LoVo (cell line): ENCODE measurements at places on chromosomes 2 and 18.

GRCh38 chr2:172101821-172102390 is 794 bp downstream of the DLX2 start:
- DNase-seq = no peak

GRCh38 chr2:236256366-236256985 is 7.7 kb downstream of the ASB18 start:
- DNase-seq = no peak

GRCh38 chr2:239177908-239178307 is 222.9 kb downstream of the HDAC4 start:
- DNase-seq = no peak

DNA sequence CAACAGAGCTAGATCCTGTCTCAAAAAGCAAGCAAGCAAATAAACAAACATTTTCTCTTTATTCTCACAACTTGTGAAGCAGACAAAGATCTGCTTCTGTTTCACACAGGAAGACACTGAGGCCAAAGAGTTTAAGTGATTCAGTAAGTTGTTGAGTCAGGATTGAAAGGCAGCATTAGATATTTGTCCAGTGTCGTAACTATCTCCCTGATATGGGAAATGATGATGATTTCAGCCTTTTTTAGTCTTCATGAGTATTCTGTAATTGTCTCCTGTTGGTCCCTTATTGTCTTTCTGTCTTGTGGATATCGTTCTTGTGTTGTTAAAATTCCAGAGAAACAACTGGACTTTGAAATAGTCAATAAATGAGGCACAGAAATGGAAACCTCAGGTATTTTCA is 59.6 kb downstream of the GATA6 start:
- DNase-seq = no peak

- peak; percentile 42 for DNase-seq
Observed at GRCh38 chr2:234146087-234146826, 95.8 kb downstream of the SPP2 start.

DNA sequence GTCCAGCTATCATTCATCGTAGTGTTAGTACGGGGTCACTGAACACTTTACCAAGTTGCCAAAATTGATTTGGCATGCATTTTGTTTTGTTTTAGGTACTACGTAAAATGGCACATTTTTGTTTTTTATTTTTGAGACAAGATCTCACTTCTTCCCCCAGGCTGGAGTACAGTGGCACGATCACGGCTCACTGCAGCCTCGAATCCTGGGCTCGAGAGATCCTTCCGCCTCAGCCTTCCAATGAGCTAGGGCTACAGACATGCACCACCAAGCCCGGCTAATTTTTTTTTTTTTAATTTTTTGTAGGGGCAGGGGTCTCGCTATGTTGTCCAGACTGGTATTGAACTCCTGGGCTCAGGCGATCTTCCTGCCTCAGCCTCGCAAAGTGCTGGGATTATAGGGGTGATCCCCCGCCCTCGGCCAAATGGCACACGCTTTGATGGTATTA is 786 bp downstream of the TAF1B start:
- no peak for DNase-seq

GRCh38 chr2:1867141-1867540 is 122.8 kb upstream of the PXDN start:
- DNase-seq = no peak

- DNase-seq = no peak
Observed at GRCh38 chr2:123696021-123696420, 329.1 kb upstream of the CNTNAP5 start.

- no peak for DNase-seq
Observed at GRCh38 chr18:31516437-31516836, 18.5 kb downstream of the DSG2 start.

- DNase-seq = no peak
Observed at GRCh38 chr2:157479081-157480027, 35.5 kb upstream of the CYTIP start.

GRCh38 chr2:70710038-70710690 is 57.8 kb downstream of the ADD2 start:
- DNase-seq = no peak

DNA sequence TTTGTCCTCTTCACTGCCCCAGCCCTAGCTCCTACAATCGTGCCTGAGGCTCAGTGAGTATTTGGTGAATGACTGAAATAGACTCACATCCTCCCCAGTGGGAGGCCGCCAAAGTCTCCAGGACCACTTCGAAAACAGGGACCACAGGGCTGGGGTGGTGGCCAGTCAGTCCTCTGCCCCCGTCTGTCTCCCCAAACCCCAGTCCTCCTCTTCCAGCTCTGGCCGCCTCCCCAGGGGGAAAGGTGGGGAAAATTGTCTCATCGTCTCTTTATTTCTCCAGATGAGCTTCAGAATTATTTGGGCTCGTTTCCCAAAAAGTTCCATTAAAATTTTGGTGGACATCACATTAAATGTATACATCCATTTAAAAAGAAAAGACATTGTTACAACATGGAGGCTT is 43.5 kb downstream of the NPPC start:
- DNase-seq = no peak

GRCh38 chr2:2898744-2899143 is 478.9 kb downstream of the EIPR1 start:
- DNase-seq = no peak

DNA sequence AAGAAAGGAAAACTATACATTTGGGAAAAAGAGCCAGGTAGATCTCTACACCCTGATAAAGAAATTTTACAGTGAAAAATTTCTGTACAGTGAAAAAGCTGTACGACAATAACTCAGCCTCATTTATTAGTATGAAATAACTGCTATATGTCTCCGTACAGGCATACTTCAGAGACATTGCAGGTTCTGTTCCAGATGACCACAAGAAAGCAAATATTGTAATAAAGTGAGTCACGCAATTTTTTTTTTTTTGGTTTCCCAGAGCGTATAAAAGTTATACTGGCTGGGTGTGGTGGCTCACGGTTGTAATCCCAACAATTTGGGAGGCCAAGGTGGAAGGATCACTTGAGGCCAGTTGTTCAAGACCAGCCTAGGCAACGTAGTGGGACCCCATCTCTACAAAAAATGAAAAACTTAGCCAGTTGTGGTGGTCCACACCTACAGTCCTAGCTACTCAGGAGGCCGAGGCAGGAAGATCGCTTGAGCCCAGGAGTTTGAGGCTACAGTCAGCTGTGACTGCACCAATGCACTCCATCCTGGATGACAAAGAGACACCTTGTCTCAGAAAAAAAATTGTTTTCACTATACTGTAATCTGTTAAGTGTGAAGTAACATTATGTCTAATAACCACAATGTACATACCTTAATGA is 28.2 kb upstream of the AMMECR1L start:
- peak; percentile 83 for DNase-seq

DNA sequence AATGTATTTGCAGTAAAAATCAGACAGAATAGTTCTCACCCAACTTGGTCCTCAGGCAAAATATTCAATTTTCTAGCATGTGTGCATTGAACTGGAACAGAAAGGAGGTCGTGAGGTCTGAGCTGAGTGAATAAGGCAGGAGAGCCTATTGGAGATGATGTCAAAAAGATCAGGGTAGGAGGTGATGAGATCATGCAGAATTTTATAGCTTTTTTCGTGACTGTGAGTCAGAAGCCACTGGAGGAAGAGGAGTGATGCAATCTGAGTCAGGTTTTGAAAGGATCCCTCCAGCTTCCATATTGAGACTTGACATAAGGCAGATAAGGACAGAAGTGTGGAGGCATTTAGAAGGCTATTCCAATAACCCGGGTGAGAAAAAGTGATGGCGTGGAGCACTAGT is 299.5 kb upstream of the SOX11 start:
- no peak for DNase-seq

DNA sequence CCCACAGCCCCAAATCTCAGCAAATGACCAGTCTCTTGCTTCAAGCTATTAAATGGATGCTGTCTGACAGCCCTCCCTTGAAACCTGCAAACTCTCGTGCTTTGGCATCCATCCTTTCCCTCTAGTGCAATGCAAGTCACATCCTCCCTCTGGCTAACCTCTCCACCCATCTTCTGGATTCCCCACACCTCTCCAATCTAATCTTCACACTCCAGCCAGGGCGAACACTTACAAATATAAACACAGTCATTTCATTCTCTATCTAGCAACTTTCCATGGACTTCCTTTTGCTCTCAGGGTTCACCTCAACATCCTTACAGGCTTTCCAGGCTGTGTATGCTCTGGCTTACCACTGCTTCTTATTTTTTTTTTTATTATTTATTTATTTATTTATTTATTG is 10.1 kb upstream of the NARS1 start:
- no peak for DNase-seq

- DNase-seq = no peak
Observed at GRCh38 chr18:27715751-27716150, 461.2 kb downstream of the CDH2 start.

DNA sequence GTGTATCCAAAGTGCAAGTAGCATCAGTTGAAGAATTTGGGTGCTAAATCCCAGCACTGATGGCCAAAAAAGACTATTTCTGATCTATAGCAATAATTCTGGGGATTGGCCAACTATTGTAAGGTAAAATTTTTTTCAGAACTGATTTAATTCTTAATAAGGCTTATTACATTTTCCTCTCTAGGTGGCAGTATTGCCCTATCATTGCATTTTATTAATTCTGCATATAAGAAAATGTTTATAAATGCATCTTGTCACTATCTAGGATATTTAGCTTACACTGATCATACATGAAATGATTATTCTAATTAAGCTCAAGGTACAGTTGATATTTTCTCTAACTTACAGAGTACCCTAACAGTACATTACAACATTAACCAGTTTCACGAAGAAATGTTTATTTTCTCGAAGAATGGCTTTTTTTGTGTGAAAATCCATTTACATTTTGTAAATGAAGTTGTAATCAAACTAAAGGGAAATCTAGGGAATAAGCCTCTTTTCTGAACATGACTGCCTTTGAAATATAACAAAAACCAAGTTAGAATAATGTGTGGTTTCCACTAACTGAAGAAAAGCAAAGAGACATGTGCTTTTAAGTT is 11.0 kb downstream of the TTN start:
- DNase-seq = peak; percentile 51

DNA sequence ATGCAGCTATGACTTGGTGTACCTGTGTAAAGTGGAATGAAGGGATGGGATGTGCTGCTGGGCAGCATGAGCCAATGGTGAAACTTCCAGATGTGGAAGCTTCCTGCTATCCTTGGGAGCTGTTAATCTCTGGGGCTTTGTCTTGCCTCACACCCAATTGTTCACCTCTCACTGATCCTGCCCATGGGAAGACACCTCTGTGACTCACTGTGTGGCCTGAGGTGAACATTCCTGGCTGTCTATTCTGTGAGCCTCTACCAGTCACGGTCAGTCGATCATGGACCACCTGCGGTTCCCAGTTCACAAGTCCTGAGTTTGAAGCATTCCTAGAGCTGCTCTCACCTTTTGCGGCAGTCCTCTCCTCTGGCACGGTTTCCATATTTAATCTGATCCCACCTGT is 12.1 kb downstream of the NEURL3 start:
- DNase-seq = peak; percentile 70

GRCh38 chr2:73084971-73085370 is 13.5 kb upstream of the SFXN5 start:
- DNase-seq = no peak

- DNase-seq = no peak
Observed at GRCh38 chr18:59021500-59021899, 118.2 kb upstream of the SEC11C start.

- DNase-seq = no peak
Observed at GRCh38 chr2:222609381-222609780, 46.5 kb downstream of the FARSB start.

DNA sequence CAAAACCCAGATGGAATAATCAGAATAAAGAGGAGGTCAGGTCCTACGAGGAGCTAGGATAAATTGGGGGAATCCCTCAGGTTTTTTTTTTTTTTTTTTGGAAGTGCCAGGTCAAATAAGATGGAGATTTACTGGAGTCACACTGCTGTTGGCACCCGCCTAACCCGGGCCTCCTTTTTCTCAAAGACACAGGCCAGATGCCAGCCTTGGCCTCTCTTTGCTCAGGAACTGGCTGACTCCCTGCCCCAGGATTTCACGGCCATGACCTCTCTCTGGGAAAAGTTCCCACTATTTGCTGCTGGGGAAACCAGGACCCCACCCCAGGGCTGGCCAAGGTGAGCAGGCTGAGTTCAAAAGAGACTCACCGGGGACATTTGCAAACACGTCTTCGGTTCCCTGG is 2.5 kb downstream of the CD8A start:
- DNase-seq = no peak

DNA sequence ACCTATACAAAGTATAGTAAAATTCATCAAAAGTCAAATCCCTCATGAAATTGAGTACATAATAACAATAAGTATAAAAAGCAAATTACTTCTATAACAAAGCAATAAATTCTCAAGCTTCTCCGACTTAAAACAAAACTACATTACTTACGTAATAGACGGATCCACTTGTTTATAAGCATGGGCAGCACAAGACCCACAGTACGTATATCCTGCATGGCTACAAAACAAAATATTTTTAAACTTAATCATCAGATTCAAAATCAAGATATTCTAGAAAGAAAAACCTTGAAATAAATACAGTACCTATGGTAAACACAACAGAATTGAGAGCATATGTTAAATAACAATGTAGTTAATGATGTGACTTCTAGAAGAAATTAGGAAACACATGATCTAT is 78.9 kb downstream of the MEMO1 start:
- no peak for DNase-seq

- DNase-seq = no peak
Observed at GRCh38 chr2:165033402-165033801, 78.1 kb upstream of the SLC38A11 start.

GRCh38 chr2:181621779-181622490 is 35.0 kb downstream of the CERKL start:
- DNase-seq = no peak

DNA sequence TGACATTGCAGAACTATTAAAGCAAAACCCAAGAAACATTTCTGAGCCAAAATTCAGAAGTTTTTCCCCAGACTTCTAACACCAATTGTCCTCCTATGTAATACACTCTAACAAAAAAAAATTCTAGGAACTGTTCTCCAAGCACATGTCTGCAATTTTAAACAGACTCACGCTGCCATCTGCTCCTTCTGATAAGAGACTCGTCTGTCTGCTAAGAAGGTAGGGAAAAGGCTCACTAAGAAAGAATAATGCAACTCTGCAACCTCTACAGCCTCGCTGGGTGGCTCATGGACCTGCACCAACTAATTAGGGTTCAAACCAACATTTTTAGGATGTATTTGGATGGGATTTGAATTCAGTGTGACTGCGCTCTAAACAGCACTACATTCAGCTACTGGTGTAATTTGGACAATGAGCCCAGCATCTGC is 366.5 kb downstream of the DSC3 start:
- no peak for DNase-seq

GRCh38 chr2:43448822-43449110 is 147.1 kb downstream of the THADA start:
- no peak for DNase-seq

- DNase-seq = peak; percentile 79
Observed at GRCh38 chr18:22694954-22695353, 238.2 kb upstream of the RBBP8 start.

GRCh38 chr18:11792632-11793031 is 58.6 kb upstream of the CHMP1B start:
- no peak for DNase-seq

- no peak for DNase-seq
Observed at GRCh38 chr2:224922142-224922727, 120.0 kb downstream of the DOCK10 start.

GRCh38 chr2:225573603-225574002 is 174.1 kb downstream of the NYAP2 start:
- DNase-seq = no peak

GRCh38 chr2:98903064-98903355 is 33.0 kb downstream of the CRACDL start:
- no peak for DNase-seq
